ENCODE measurements at places on chromosomes 1 and 21. TPM values are rescaled to one million over a fixed set of nuclear protein-coding genes. Genes with fewer than 3 reads are reported as not detected.

UBE2U gene
- not detected for polyA plus RNA-seq

ICOSLG gene
- 2.5 TPM for polyA plus RNA-seq

CD1E gene
- polyA plus RNA-seq: 0.30 TPM

DNA sequence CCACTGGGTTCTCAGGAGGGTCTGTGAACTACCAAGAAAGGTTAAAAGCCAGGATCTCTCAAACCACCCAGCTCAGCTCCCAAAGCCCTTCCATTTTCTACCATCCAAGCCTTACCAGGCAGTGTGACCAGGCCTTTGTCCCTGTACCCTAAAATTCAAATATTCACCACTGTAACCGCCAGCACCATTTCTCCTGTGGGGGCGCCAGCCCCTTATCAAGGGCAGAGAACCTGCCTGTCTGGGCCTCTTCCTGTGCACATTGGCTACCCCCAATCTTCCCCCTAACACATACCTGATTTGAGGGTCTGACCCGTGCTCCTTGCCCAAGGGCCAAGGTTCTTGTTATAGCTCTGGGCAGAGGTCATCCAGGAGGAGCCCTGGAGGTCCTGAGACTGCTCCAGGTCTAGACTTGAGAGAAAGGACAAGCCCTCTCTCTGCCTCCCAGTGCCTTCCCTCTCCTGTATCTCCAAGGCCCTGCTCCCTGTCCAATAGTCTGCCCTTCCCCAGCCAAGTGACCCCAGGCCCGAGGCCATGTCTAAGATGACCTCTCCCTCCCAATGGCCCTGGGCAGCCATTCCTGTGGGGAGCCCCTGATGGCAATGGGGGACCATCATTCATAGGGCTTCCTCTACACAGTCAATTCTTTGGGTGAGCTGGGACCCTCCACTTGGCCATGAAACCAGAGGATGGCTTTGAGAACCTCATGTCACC, 78.5 kb downstream of the FHAD1 start:
- no peaks in the 10 kb centered on the region for H3K36me3 ChIP-seq
- no peak overlapping the region for H3K27ac ChIP-seq
- peaks cover 43% of the 10 kb centered on the region for H3K4me1 ChIP-seq
- DNase-seq: no peak

GRCh38 chr1:221923929-221924598, 182.2 kb upstream of the DUSP10 start:
- no peaks in the 10 kb centered on the region for H3K4me1 ChIP-seq
- DNase-seq: no peak
- H3K36me3 ChIP-seq: no peaks in the 10 kb centered on the region
